ENCODE measurements at places on chromosomes 6 and 20. TPM values are rescaled to one million over a fixed set of nuclear protein-coding genes. Genes with fewer than 3 reads are reported as not detected.

DNA sequence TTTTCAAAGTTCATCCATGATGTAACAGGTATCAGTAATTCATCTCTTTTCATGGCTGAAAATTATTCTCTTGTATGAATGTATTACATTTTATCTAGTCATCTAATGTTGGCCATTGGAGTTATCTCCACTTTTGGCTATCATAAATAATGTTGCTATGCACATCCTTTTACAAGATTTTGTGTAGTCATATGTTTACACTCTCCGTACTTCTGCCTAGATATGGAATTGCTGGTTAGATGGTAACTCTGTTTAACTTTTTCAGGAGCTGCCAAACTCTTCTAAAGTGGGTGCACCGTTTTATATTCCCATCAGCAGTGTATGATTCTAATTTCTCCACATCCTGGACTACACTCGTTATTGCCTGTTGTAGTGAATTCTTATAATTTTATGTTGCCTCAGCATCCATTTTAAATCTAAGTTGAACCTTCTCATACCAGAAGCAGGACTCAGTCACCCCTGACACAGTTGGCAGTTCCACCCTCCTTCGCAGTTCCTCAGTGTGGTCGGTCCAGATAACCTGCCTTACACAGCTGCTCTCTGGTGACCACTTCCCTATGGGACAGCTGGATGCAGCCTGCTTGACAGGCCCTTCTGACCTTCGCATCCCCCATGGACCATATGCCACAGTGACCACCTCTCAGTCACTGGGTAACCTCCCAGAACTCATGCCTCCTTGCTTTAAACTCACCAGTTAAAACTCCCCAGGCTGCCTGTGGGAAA lies 33.9 kb downstream of the KIZ start:
- H3K4me1 ChIP-seq = no peaks in the 10 kb centered on the region
- H3K4me3 ChIP-seq = no peak overlapping the region
- H3K36me3 ChIP-seq = no peaks in the 10 kb centered on the region
- no peaks in the 10 kb centered on the region for H3K27me3 ChIP-seq

The STMND1 gene
- 5.8 TPM for polyA plus RNA-seq

The DPPA5 gene
- 1.7 TPM for polyA plus RNA-seq

The COX4I2 gene
- polyA plus RNA-seq = 2.2 TPM

The KHDC1 gene
- 8.5 TPM for polyA plus RNA-seq
